ENCODE measurements at places on chromosomes 6 and 20. TPM values are rescaled to one million over a fixed set of nuclear protein-coding genes. Genes with fewer than 3 reads are reported as not detected.

Gene SLC35D3
- 4.9 TPM for total RNA-seq

Gene HS3ST5
- 2.7 TPM for total RNA-seq

Gene ANKRD6
- 32.1 TPM for total RNA-seq

Gene EYA4
- 7.7 TPM for total RNA-seq

Gene TDRD6
- 2.6 TPM for total RNA-seq

Gene ITPA
- total RNA-seq: 22.7 TPM

Gene TFB1M
- total RNA-seq: 28.9 TPM

Gene FAM217A
- not detected for total RNA-seq

Gene ENPP1
- total RNA-seq: 10.3 TPM

Gene OR2H1
- not detected for total RNA-seq

Gene MEP1A
- not detected for total RNA-seq
